ENCODE measurements at places on chromosomes 12 and 14. TPM values are rescaled to one million over a fixed set of nuclear protein-coding genes. Genes with fewer than 3 reads are reported as not detected.

Gene C3AR1
- total RNA-seq = not detected

GRCh38 chr14:75067212-75067611 is 2.2 kb upstream of the ZC2HC1C start:
- no peak overlapping the region for H3K27ac ChIP-seq
- no peaks in the 10 kb centered on the region for H3K36me3 ChIP-seq
- H3K4me1 ChIP-seq = peaks cover 22% of the 10 kb centered on the region
- DNase-seq = no peak
- no peak overlapping the region for H3K4me3 ChIP-seq

DNA sequence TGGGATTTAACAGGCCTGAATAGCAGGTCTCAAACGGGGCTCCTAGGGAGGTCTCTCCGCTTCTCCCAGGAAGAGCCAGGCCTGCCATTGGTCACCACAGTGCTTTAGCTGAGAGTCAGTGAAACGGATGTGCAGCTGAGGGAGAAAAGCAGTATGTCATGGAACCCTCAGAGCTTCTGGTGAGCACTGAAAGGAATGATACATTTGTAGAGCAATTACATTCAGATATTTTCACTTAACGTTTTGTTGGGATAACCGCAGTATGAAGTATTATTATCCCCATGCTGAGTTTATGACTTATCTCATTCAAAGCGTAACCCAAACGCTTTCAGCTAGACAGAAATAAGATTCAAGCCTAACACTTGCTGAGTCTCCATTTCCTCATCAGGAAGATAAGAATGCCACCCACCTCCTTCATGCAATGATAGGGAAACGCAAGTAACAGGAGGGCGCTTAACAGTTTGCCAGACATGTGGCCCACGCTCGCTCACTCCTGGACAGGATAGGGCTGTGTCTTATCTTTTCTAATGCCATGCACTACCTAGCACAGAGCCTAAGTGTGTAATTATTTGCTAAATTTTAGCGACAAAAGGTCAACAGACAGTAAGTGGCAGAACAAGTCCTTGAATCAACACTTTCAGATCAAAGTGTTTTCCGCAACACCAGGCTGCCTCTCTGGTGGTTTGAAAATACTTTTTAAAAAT is 28.2 kb downstream of the DAD1 start:
- DNase-seq = no peak
- no peak overlapping the region for H3K27ac ChIP-seq
- no peaks in the 10 kb centered on the region for H3K27me3 ChIP-seq
- peaks cover 14% of the 10 kb centered on the region for H3K36me3 ChIP-seq

DNA sequence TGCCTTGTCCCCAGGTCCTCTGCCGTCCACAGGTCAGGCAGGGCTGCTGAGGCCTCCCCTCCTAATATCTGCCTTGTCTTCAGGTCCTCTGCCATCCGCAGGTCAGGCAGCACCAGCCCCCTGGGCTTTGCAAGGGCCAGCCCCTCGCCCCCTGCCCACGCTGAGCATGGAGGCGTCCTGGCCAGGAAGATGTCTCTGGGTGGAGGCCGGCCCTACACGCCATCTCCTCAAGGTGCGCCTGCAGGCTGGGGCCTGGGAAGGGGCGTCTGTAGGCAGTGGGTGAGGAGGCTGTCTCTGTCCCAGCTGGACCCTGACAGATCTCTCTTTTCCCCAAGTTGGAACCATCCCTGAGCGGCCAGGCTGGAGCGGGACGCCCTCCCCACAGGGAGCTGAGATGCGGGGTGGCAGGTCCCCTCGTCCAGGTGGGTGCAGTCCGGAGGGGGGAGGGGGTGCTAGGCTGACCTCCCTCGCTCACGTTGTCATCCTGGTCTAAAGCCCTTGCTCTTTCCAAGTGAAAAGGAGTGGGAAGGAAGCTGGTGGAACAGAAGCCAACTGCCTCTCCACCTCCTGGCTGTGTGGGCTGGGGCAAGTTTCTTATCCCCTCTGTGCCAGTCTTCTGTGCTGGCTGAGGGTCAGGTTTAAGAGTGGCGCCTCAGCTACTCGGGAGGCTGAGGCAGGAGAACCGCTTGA is 13.9 kb upstream of the PUS1 start:
- H3K36me3 ChIP-seq = 0 out of 2 replicates have a peak, but pooled peaks cover 6% of the 10 kb centered on the region
- no peak overlapping the region for H3K4me3 ChIP-seq
- H3K27me3 ChIP-seq = no peaks in the 10 kb centered on the region
- no peak overlapping the region for H3K27ac ChIP-seq

DNA sequence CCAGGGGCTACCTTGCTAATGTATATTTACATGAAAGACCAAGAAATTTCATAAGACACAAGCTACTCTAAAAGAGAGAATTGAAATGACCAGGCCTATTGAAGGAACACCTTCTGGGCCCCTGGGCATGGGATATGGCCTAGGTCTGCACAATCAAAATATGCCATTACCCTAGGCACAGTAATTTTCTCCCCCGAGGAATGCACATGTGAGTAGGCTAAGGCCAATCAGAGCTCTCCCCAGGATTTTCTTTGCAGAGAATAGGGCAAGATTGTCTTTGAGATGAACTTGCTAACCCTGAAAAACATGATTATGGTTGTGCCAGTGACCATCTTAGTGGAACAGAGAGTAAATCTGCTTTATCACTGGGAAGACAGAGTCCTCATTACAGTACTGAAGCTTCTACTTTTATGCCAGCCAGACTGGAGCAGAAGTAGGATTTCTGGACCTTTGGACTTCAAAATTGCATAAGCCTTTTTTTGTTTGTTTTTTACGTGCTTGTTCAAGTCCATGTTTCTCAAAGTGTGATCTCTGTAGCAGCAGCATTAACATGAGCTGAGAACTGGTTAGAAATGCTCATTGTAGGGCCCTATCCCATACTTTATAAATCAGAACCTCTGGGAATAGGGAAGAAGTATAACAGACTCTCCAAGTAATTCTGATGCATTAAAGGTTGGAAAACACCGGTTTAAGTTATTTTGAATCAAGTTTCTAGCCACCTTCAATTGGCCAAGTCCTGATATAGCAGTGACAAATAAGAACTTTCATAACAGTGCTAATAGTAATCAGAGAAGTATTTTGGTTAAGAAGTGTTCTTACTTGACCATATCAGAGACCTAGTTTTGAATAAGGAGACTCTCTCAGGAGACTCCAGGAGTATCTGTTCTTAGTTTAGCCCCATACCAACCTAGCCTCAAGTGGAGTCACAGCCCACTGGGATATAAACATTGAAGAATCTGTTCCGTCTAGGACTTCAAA is 112.9 kb downstream of the LMO3 start:
- no peak for DNase-seq
- H3K4me1 ChIP-seq = no peaks in the 10 kb centered on the region
- H3K27me3 ChIP-seq = no peaks in the 10 kb centered on the region
- no peak overlapping the region for H3K4me3 ChIP-seq

Measured in GM23248 (cell line).